ENCODE measurements at places on chromosomes 7 and 10.

GRCh38 chr7:27602766-27603165 is 59.9 kb downstream of the HIBADH start:
- no peak for DNase-seq

- no peak for DNase-seq
These were observed 8.6 kb upstream of the NKX2-3 start for GRCh38 chr10:99524050-99524666.

DNA sequence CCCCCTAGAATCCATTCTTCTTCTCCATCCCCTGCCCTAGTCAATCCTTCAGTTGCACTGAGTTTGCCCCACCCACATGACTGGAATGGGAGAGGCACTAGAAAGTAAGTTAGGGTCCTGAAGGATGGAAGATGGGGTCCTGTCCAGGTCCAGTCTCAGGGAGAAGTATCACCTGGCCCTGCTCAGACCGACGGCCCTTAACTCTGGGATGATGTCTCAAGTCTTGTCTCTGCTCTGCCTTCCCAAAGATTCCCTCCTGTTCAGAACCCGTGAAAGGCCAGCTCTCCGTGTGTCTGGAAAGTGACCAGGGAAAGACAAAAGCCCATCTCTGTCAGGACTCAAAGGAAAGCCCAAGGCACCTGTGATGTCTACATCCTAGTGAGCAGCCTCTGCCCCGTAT is 88.8 kb downstream of the OAT start:
- DNase-seq, result no peak

GRCh38 chr10:111934931-111935330 is 248.6 kb downstream of the GPAM start:
- no peak for DNase-seq

- no peak for DNase-seq
These were observed 101.8 kb downstream of the CYP26A1 start for GRCh38 chr10:93175490-93175889.

GRCh38 chr7:30083334-30083733 is 51.5 kb upstream of the MTURN start:
- no peak for DNase-seq

DNA sequence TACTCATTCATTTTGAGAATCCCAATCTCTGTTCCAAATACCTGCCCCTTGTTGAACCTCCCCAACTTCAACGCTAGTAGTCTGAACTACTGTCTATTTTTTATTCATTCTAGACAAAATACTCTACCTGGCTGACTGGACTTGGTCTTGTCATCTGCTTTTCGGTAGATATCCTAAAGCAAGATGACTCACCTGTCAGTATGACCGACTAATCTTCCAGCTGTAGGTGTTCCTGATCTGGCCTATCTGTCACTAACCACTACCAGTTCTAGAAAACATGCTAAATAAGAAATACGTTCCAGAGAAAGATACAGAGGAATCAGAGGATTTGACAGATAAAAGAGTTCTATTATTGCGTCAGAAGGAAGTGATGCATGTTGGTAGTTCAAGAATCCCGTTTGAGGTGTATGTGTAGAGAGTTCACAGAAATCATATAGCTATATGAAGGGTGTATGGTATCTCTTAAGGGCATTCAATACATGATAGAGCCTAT is 81.1 kb downstream of the IDE start:
- DNase-seq, result no peak

GRCh38 chr7:34133983-34134782 is 228.8 kb downstream of the BMPER start:
- no peak for DNase-seq

- DNase-seq, result no peak
These were observed 14.1 kb downstream of the AKR1E2 start for GRCh38 chr10:4840151-4840550.

- DNase-seq, result no peak
These were observed 373.0 kb downstream of the RPS24 start for GRCh38 chr10:78406648-78407008.

DNA sequence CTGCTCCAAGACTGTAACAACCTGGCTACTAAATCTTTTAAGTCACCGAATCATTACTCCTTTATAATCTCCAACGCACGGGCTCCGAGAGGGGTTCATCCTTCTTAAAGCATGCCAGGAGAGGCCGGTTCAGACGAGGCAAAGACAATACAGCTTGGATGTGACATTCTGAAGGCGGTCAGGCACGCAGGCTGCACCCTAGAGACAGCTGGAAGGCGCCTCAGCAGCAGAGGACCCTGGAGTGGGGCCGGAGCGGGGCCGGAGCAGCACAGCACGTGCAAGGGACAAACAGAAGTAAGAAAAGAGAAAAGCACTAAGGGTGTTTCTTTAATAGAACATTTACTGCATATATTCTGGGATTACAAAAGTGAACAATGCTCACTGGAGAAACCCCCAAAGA is 97.8 kb upstream of the PPP2R2D start:
- no peak for DNase-seq

DNA sequence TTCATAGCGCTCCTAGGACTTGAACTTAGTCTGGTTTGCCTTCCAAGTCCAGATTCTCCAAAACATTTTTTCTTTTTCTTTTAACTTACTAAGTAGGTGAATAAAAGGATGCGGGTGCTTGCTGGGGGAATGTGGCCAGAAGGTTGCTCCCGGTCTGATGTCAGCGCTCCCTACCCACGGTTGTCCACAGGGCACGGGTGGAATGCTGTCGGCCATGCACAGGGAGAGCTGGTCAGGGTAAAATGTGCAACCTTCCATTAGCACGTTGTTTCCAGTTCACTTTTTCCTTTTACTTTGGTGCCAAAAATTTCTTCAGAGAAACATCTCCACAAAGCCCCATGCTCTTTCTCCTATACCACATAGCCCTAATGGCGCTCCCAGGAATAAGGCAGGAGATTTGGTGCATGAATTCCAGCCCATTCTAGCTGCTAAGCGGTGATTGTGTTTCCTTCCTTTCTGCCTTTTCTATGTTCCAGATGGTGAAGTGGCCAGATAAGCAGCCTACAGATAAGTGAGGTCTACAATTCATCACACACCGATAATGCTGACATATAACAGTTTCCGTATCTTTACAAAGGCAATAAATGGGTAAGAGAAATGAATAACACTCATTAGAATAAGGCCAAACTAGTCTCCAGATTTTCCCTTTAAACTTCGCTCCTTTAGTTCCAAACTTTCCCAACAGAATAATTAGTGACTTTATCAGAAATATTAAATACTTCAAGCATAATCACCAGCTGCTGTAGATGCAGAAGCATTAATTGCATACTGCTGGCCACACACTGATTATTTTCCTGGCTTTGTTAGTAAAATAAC is 138.3 kb upstream of the FGFR2 start:
- no peak for DNase-seq

- peak; percentile 14 for DNase-seq
These were observed 842 bp downstream of the NMT2 start for GRCh38 chr10:15167411-15168290.

- DNase-seq, result peak; percentile 84
These were observed 95.5 kb upstream of the ZMIZ1 start for GRCh38 chr10:78972947-78973900.

DNA sequence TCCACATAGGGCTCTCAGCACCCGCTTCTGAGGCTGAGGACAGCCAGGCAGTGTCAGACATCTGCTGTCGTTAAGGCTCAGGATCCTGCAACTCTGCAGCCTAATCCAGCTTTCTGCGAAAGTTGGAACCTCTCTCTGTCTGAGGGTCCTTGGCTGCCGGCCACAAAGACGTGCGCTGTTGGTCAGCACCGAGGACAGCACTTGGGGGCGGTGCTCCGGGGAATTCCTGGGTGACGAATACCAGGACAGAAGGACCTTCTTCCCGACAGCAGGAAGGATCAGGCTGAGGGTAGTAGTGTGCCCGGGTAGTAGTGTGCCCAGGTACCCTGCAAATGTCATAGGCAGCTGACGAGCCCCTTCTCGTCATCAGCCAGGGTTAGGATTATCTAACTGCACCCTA is 16.0 kb upstream of the RASGEF1A start:
- DNase-seq, result no peak

DNA sequence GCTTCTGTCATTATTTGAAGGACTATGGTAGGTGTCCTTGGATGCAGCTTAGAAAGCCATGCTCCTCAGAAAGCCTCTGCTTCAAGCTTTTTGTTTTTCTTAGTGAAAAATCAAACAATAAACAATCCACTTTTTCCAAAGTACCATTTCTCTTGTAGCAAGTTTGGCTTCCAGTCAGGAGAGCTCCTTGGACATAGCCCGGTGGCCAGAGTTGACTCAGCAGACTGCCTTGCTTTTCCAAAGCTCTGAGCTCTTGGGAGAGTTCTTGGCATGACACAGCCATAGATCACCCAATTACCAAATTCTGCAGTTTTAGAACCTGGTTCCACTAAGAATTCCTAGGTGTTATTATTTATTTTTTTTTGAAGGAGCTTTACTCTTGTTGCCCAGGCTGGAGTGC is 189.4 kb upstream of the MTPN start:
- no peak for DNase-seq

DNA sequence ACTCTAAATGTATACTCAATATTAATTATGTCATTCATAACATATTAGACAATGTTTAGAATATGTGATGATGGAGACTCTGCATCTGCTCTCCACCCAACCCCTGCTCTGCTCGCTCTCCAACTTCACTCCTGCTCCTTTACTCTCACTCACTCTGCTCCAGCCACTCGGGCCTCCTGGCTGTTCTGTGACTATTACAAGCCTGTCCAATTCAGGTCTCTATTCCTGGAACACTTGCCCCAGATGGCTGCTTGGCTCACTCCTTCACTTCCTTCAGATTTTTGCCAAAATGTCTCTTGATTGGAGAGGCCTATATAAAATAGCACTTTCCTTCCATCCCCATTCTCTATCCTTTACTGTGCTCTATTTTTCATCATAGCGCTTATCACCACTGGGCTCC is 84.8 kb downstream of the HBP1 start:
- no peak for DNase-seq

GRCh38 chr10:132356621-132357195 is 24.7 kb downstream of the LRRC27 start:
- no peak for DNase-seq

- DNase-seq, result no peak
These were observed 187.7 kb upstream of the SH2B2 start for GRCh38 chr7:102098986-102099385.

- DNase-seq, result no peak
These were observed at the start of gene LRIT1 for GRCh38 chr10:84241185-84241790. Gene LRIT1, minus strand, starts transcription at chr10:84241546. Its CDS starts 107 bp downstream, at chr10:84241439.

DNA sequence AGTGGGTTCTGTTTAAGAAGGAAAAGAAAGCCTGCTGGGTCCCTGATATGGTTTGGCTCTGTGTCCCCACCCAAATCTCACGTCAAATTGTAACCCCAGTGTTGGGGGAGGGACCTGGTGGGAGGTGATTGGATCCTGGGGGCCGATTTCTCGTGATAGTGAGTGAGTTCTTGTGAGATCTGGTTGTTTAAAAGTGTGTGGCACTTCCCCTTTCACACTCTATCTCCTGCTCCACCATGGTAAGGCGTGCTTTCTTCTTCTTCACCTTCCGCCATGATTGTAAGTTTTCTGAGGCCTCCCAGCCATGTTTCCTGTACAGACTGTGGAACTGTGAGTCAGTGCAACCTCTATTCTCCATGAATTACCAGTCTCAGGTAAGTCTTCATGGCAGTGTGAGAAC is 42.6 kb downstream of the INPP5A start:
- no peak for DNase-seq

DNA sequence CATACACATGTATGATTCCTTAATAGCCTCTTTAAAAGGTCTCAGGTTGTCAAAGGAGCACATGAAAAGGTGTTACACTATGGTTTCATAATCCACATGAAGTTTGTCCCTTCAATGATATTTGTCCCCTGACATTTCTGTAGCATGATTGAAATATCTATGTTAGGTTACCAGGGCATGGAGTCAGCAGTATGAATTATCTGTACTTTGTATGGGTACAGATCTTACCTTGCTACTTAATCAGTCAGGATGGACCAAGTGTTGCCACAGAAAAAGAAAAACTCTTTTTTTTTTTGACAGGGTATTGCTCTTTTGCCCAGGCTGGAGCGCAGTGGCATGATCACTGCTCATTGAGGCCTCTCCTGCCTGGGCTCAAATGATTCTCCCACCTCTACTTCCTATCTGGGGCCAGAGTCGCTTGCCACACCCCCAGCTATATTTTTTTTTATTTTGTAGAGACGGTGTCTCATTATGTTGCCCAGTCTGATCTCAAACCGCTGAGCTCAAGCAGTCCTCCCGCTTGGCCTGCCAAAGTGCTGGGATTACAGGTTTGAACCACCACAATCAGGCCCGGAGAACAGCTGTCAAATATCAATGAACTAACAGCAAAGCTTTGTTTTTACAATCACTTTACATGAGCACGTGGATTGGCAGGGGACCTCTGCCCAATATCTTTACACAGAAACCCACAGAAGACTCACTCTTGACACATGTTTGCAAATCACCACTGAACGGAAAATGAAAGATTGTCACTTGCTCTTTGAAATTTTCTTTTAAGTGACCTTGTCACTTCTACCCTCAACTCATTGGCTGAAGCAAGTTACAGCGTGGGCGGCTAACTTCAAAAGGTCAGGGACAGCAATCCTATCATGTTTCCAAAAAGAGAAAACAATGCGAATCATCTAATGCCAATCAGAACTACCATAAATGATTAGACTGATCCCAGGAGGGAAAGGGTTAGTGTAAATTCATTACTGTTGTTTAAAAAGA is 140.2 kb downstream of the PRKG1 start:
- no peak for DNase-seq

DNA sequence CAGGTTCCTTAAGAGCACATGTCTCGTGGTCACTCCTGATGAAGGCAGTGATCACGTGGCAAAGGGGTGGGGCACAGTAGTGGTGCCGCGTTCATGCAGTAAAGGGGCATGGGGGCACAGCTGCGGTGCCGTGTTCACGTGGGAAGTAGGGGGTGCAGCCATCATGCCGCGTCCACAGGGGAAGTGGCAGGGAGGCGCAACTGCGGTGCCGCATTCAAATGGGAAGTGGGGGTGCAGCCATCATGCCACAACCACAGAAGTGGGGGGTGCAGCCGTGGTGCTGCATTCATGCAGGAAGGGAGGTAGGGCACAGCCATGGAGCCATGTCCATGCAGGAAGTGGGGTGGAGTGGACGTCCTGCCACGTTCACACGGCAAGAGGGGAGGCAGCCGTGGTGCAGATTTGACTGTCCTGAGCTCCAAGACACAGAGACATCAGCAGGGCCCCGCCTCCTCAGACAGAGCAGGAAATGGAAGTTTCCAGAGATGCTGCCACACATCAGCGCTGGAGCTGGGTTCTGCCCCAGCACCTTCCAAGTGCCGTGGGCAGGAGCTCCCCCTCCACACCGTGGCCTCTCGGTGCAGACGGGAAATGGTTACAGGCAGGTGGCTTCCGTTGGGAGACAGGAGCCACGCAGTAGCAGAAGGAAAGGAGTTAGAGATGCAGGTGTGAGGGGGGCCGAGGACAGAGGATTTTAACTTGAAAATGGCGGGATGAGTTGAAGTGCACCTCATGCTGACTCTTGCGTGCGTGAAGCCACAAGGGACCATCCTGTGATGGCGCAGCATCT is 95.0 kb upstream of the DDC start:
- no peak for DNase-seq

- no peak for DNase-seq
These were observed 31.1 kb downstream of the DAGLB start for GRCh38 chr7:6416516-6417145.

GRCh38 chr10:99329304-99329553 is at the start of gene CNNM1:
Gene CNNM1, plus strand, starts transcription at chr10:99329356. Its CDS starts 32 bp downstream, at chr10:99329388.
- DNase-seq, result no peak

GRCh38 chr10:132536241-132536876 is 1.2 kb upstream of the INPP5A start:
- no peak for DNase-seq

GRCh38 chr7:119572132-119572531 is 700.8 kb upstream of the KCND2 start:
- no peak for DNase-seq

- DNase-seq, result no peak
These were observed 79.9 kb downstream of the HIP1 start for GRCh38 chr7:75658802-75659201.

Measured in GM18507 (cell line).